Activated T-helper 17 cell treated with anti-CD3 and anti-CD28 coated beads, Interleukin-2, amount 50 U/mL, for 72 hours (primary cell): ENCODE measurements at places on chromosomes 1 and 21.
A peak's percentile ranks its signal among the peaks of the same experiment; 100 is the strongest.

GRCh38 chr1:109876617-109877316 is 33.9 kb upstream of the CSF1 start:
- H3K4me1 ChIP-seq: peaks cover 32% of the 10 kb centered on the region
- ATAC-seq: no peak
- no peak overlapping the region for H3K4me3 ChIP-seq
- H3K27ac ChIP-seq: no peak overlapping the region
- no peaks in the 10 kb centered on the region for H3K36me3 ChIP-seq

DNA sequence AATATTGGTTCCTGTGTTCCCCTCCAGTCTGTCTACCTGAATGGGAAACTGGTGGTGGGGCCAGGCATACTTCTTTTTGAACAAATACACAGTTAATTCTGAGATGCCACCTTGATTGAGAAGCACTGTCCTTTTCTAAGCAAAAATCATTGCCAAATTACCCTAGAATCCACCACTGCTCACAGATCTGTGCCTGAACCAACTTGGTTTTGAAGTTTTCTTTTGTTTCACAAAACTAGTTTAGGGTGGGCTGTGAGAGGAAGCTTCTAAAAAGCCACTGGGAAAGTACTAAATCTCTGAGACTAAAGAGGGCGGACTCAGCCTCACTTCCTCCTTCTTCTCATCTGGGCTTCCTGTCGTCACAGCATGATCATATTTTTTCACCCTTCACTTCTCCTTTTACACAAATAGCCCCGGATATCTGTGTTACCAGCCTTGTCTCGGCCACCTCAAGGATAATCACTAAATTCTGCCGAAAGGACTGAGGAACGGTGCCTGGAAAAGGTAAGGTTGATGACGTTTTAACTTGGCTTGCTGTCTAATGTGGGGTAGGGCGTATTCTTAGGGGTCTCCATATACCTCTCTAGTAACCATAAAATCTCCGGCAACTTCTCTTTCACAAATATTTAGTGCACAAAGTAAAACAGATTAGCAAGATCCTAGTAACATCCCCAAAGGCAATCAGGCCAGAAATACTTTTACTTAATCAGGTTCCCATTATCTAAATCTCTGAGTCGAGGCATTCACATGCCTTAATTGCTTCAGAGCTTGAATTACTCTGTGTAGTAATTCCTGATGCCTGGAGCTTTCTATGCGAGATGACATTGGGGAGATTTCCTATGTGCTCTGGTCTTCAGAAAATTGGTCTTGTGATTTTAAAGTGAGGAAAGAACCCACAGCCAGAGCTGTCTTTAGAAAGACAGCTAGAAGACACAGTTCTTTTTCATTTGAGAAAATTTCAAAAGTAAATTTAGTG is at the start of gene CD53:
Gene CD53 (plus strand): TSS at position 404 of the 976 bp plus-strand sequence. CDS start 18,261 bp downstream, outside the sequence.
- peaks cover 16% of the 10 kb centered on the region for H3K4me1 ChIP-seq
- H3K27me3 ChIP-seq: no peaks in the 10 kb centered on the region
- ATAC-seq: peak; percentile 26
- peak within 1 kb of the TSS; percentile 92 for H3K27ac ChIP-seq
- H3K36me3 ChIP-seq: peaks cover 54% of the 10 kb centered on the region
- H3K4me3 ChIP-seq: peak within 1 kb of the TSS; percentile 93

DNA sequence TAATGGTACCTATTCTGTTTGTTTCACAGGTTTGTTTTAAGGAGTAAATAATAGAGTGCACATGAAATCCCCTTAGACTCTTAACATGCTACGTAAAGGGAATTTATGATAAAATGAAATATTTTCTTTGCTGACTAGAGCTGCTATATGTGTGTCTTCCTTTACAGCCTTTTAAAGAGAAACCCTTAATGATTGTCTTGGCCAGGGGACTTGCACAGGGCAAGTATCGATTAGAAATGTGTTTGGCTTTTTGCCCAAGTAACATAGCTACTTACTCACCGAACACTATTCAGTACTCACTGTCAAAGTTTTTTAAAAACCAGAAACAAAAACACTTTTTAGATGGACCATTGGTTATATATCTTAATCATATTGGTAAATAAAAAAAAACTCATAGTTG is 71.3 kb upstream of the KIAA1614 start:
- no peak overlapping the region for H3K27ac ChIP-seq
- no peak for ATAC-seq
- H3K27me3 ChIP-seq: no peaks in the 10 kb centered on the region
- no peak overlapping the region for H3K4me3 ChIP-seq
- peaks cover 6% of the 10 kb centered on the region for H3K4me1 ChIP-seq

DNA sequence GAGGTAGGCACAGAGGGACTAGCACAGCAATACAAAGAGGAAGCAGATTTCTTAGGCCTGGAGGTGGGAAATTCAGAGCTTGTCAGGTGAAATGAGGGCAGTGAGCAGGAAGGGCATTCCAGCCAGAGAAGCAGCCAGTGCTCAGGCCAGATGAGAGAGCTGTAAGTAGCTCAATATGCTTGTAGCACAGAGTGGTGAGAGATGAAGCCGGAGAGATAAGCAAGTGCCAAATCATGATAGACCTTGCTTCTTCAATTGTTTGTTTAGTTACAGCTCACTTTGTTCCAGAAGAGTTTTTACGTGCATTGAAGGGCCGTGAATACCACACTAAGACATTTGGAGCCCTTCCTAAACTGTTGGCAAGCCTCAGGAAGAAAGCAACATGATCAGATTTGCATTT is 42.0 kb upstream of the ADAMTS1 start:
- H3K27ac ChIP-seq: no peak overlapping the region
- no peaks in the 10 kb centered on the region for H3K36me3 ChIP-seq
- H3K4me3 ChIP-seq: no peak overlapping the region
- ATAC-seq: no peak
- no peaks in the 10 kb centered on the region for H3K4me1 ChIP-seq
